ENCODE measurements at places on chromosomes 6 and 20.

GRCh38 chr6:99821164-99821563, 172.9 kb downstream of the MCHR2 start:
- DNase-seq: no peak

DNA sequence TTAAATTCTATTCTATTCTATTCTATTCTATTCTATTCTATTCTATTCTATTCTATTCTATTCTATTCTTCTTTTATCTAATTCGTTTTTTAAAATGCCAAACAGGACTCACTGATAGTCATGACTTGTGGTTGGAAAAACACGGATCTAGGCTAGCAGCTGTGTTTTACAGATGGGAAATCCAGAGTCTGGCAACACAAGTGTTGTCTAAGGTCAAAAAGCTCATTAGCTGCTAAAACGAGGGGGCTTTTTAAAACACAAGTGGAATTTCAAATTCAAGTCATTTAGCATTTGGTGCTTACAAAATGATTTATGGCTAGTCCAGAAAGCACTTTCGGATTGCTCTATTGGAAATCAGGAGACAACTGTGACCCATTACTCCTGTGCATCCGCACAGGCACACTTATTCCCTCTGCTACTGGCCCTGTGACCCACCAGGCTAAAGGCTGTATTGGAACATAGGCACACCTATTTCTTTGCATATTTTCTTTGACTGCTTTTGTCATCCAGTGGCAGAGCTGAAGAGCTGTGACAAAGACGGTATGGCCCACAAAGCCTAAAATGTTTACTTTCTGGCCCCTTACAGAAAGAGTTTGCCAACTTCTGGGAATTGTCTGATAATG, 17.8 kb upstream of the MLIP start:
- no peak for DNase-seq

GRCh38 chr20:61120595-61121515, 131.2 kb upstream of the CDH4 start:
- peak; percentile 42 for DNase-seq

- DNase-seq: no peak
Observed at GRCh38 chr6:117451671-117452070, 25.9 kb upstream of the ROS1 start.

DNA sequence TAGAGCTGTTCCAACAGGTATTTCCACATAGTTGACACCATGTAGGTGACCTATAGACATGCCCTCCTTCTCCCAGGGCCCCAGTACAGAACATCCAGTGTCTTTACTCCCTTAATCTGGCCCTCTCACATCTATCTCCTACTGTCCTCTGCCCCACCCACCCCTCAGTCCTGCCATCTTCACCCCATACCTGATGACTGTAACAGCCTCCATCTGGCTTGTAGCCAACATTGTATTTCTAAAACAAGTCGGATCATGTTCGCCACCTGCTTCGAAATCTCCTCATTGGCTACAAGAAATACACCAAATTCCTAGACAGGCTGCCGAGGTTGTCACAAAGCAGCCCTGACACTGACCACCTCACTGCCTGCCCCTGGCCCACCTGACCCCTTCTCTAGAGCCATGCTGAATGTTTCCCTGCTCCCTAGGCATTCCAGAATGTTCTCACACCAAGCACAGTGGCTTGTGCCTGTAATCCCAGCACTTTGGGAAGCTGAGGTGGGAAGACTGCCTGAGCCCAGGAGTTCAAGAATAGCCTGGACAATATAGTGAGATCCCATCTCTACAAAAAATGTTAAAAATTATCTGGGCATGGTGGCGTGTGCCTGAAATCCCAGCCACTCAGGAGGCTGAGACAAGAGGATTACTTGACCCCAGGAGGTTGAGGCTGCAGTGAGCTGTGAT, 6.0 kb downstream of the ZC3H12D start:
- no peak for DNase-seq
